ENCODE measurements at places on chromosomes 3 and 15. TPM values are rescaled to one million over a fixed set of nuclear protein-coding genes. Genes with fewer than 3 reads are reported as not detected.

- DNase-seq: no peak
- H3K4me3 ChIP-seq: no peak overlapping the region
- no peaks in the 10 kb centered on the region for H3K27me3 ChIP-seq
- H3K4me1 ChIP-seq: no peaks in the 10 kb centered on the region
- H3K27ac ChIP-seq: no peak overlapping the region
These were observed 156.4 kb downstream of the NTRK3 start for GRCh38 chr15:88100181-88100580.

COL7A1 gene
- 1.0 TPM for total RNA-seq

OXTR gene
- total RNA-seq: 0.74 TPM

- H3K4me1 ChIP-seq: peaks cover 68% of the 10 kb centered on the region
- H3K27me3 ChIP-seq: peaks cover 4% of the 10 kb centered on the region
- no peak overlapping the region for H3K4me3 ChIP-seq
- no peaks in the 10 kb centered on the region for H3K36me3 ChIP-seq
These were observed 376.1 kb upstream of the CFAP20DC start for GRCh38 chr3:59425942-59426341.

- no peaks in the 10 kb centered on the region for H3K36me3 ChIP-seq
- H3K4me3 ChIP-seq: no peak overlapping the region
- H3K27ac ChIP-seq: no peak overlapping the region
- H3K27me3 ChIP-seq: no peaks in the 10 kb centered on the region
- H3K4me1 ChIP-seq: no peaks in the 10 kb centered on the region
These were observed 16.0 kb upstream of the ZNF710 start for GRCh38 chr15:89985111-89985510.

MNS1 gene
- 0.67 TPM for total RNA-seq

GRCh38 chr3:79843180-79843579, 75.4 kb upstream of the ROBO1 start:
- H3K4me3 ChIP-seq: no peak overlapping the region
- H3K4me1 ChIP-seq: no peaks in the 10 kb centered on the region
- H3K27me3 ChIP-seq: no peaks in the 10 kb centered on the region
- no peak overlapping the region for H3K27ac ChIP-seq
- no peaks in the 10 kb centered on the region for H3K36me3 ChIP-seq

DNA sequence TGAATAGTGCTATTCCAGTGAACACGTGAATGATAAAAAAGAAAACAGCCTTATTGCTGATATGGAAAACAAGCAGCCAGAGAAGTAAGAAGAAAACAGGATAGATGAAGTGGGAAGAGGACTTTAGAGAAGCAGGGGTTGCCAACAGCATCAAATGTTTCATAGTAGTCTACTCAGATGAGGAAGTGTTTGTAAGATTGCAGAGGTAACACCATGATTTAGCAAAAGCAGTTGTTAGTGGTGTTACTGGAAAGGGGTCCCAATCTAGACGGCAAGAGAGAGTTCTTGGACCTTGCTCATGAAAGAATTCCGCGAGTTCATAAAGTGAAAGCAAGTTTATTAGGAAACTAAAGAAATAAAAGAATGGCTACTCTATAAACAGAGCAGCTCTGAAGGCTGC, 108.8 kb upstream of the MCTP2 start:
- no peaks in the 10 kb centered on the region for H3K36me3 ChIP-seq
- no peaks in the 10 kb centered on the region for H3K27me3 ChIP-seq
- no peak overlapping the region for H3K4me3 ChIP-seq
- no peak for DNase-seq

NME9 gene
- total RNA-seq: 2.0 TPM

NR2E3 gene
- not detected for total RNA-seq

RBPMS2 gene
- not detected for total RNA-seq

DNA sequence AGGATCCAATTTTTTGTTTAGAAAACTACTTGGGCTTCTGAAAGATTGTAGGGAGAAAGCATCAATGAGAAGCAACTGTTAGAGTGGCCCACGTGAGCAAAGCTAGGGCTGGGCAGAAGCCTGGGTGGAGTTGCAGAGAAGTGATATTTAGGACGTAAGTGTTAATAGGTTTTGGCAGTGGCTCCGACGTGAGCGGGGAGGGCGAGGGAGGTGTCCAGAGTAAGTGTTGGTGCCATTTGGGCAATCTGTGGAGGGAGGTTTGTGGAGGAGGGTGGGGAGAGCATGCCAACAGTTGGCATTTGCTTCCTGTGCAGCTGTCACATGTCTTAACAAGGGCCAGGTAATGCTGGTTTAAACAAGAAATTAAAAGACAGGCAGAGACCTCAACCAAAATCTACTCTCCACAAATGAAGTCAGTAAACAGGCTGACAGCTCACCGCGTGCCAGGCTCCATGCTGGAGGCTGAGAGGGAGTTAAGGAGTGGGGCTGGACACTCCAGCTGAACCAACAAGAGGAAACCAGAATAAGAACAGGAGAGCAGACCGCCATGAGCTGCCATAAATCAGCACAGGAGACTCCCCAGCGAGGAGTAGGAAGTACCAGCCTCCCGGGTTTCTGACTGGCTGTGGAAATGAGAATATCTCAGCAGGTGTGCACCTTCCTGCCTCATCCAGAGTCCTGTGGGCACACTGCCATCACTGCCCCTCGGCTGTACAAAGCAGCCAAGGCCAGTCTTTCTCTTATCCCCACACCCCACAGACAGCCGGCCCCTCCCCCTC, 232.6 kb downstream of the ABHD5 start:
- no peaks in the 10 kb centered on the region for H3K4me1 ChIP-seq
- no peak for DNase-seq
- no peak overlapping the region for H3K4me3 ChIP-seq
- H3K27me3 ChIP-seq: peaks cover 74% of the 10 kb centered on the region
- no peak overlapping the region for H3K27ac ChIP-seq
- no peaks in the 10 kb centered on the region for H3K36me3 ChIP-seq

CTNNB1 gene
- total RNA-seq: 115 TPM

CBLB gene
- total RNA-seq: 72.8 TPM

Measured in activated naive CD4-positive, alpha-beta T cell treated with anti-CD3 and anti-CD28 coated beads for 36 hours (primary cell).